Left lung (tissue), 14 donors: ENCODE measurements at places on chromosomes 16 and 17. TPM values are rescaled to one million over a fixed set of nuclear protein-coding genes. Genes with fewer than 3 reads are reported as not detected.

Gene KCNG4
- not detected for total RNA-seq

Gene KRT13
- total RNA-seq, result 29.1 TPM

- H3K27ac ChIP-seq, result no peak overlapping the region
- H3K4me1 ChIP-seq, result no peaks in the 10 kb centered on the region
- H3K27me3 ChIP-seq, result peaks cover 67% of the 10 kb centered on the region
- H3K36me3 ChIP-seq, result no peaks in the 10 kb centered on the region
- no peak overlapping the region for H3K4me3 ChIP-seq
- no peak for DNase-seq
Observed at GRCh38 chr17:48378708-48379392, 51.2 kb downstream of the SKAP1 start.

DNA sequence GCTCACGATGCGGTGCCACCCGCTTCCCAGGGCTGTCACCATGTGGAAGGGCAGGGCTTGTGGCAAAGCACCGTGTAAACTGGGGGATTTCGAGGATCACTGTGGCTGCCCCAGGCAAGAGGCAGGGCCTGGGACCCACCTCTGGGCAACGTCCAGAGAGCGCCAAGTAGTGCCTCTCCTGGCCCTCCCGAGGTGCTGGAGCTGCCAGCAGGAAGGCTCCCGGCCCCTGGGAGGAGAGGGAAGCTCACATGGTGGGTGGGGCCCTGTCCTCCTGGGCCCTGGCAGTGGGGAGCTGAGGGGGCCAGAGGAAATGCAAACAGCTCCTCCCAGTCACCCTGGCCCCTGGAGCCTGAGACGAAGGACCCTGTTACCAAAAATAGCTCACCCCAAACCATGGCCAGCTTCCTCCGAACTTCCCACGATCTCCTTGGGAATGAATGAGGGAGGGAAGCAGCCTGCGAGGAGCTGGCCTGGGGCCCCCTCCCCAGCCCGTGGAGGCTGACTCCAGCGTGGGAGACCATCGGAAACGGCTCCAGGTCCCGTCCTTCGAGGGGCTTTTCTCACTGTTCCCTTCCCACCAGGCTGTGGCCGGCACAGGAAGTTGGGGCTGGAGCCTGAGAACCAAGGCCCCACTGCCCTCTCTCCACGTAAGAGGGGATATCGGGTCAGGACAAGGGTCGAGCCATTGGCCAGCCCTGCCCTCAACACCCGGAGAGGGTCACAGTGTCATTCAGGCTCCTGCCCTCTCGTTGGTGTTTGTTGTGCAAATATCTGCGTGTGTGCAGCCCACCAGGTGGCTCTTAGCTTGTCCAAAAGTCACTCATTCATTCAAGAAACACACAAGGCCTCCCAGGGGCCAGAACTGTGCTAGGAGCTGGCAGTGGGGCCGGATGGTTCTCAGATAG, 17.7 kb downstream of the VASN start:
- H3K27me3 ChIP-seq, result no peaks in the 10 kb centered on the region
- peaks cover 99% of the 10 kb centered on the region for H3K36me3 ChIP-seq
- DNase-seq, result no peak
- peaks cover 7% of the 10 kb centered on the region for H3K4me1 ChIP-seq
- H3K4me3 ChIP-seq, result no peak overlapping the region
- H3K27ac ChIP-seq, result peak overlapping the region; percentile 41

- DNase-seq, result no peak
- H3K4me3 ChIP-seq, result no peak overlapping the region
- H3K4me1 ChIP-seq, result peaks cover 26% of the 10 kb centered on the region
Observed at GRCh38 chr17:49312722-49313121, 49.3 kb downstream of the ZNF652 start.

- no peaks in the 10 kb centered on the region for H3K4me1 ChIP-seq
- H3K36me3 ChIP-seq, result no peaks in the 10 kb centered on the region
- no peak for DNase-seq
- no peaks in the 10 kb centered on the region for H3K27me3 ChIP-seq
Observed at GRCh38 chr16:54510685-54511221, 224.2 kb upstream of the IRX3 start.

GRCh38 chr17:80758481-80759376, 214.1 kb downstream of the RPTOR start:
- no peak overlapping the region for H3K4me3 ChIP-seq
- H3K27me3 ChIP-seq, result no peaks in the 10 kb centered on the region
- H3K36me3 ChIP-seq, result no peaks in the 10 kb centered on the region
- no peak for DNase-seq
- H3K27ac ChIP-seq, result peak overlapping the region; percentile 39
- peaks cover 15% of the 10 kb centered on the region for H3K4me1 ChIP-seq
